Kidney epithelial cell (primary cell): ENCODE measurements at places on chromosomes 2 and 18.
A peak's percentile ranks its signal among the peaks of the same experiment; 100 is the strongest.

DNA sequence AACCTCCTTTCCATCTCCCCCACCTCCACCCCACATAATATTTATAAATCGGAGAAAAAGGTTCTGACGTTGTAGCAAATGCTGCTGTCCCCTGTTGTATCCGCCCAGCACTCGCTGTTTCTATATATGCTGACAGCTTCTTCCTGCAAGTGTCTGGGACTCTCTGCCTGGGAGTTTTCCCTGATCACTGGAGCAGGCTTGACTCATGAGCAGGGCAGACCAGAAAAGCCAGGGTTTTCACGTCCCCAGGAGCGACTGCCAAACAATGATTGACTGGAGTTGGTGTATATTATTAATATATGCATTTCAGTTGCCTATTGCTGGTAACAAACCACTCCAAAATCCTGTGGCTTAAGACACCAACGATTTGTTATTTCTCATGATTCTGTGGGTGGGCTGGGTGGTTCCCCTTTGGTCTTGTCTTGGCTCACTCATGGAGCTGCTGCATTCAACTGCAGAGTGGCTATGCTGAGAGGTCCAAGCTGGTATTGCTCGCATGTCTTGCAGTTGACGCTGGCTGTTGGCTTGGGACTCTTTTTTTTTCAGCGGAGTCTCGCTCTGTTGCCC lies 21.2 kb upstream of the ASXL2 start:
- no peak for DNase-seq

GRCh38 chr18:75125382-75126331 lies 83.3 kb downstream of the PTGR3 start:
- no peak for DNase-seq

- peak; percentile 12 for DNase-seq
These were observed 17.8 kb upstream of the TMEM131 start for GRCh38 chr2:98013407-98014042.

- no peak for DNase-seq
These were observed 750.5 kb downstream of the LRP1B start for GRCh38 chr2:141380008-141380979.

GRCh38 chr2:241615041-241615440 lies 21.9 kb downstream of the THAP4 start:
- DNase-seq, result no peak

DNA sequence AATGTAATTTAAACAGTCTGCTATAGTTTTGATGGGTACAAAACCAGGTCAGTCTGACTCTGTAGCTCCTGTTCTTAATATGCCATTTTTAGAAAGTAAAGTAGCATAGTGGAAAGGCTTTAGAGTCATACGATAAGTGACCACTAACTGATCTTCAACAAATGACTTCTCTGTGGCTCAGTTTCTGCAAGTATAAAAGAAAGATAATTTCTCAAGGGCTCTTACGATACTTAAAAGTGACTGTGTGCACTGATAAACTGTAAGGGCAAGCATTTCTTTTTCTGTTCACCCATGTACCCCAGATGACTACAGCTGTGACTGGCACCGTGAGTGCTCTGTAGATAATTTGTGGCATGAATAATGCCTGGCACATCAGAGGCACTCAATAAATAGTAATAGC lies 178.7 kb downstream of the LCLAT1 start:
- no peak for DNase-seq

GRCh38 chr2:46410273-46411244 lies 68.8 kb upstream of the TMEM247 start:
- no peak for DNase-seq

DNA sequence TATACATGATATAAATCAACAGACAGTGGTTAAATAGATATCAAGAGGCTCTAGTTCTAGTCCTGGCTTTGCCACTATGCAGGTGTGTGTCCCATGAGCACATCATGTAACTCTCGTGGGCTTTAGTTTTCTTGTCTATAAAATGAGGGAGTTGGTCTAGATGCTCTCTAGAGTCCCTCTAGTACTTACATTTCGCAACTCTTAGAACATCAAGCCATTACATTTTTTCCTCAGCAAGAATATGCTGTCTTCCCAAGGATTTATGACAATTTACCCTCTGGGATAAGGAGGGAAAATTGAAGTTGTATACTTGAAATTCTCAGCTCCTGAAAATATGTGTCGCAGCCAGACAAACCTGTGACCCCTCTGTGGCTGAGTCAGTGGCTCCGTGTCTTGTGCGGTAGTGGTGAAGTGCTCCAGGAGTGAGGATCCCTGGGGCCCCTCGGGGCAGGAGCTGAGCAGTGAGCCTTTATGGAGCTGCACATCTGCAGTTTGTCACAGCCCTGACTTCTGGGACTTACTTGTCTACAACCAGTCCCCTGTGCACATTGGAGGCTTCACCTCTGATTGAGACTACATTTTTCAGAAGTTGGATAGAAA lies 6.8 kb downstream of the PKP4 start:
- no peak for DNase-seq

DNA sequence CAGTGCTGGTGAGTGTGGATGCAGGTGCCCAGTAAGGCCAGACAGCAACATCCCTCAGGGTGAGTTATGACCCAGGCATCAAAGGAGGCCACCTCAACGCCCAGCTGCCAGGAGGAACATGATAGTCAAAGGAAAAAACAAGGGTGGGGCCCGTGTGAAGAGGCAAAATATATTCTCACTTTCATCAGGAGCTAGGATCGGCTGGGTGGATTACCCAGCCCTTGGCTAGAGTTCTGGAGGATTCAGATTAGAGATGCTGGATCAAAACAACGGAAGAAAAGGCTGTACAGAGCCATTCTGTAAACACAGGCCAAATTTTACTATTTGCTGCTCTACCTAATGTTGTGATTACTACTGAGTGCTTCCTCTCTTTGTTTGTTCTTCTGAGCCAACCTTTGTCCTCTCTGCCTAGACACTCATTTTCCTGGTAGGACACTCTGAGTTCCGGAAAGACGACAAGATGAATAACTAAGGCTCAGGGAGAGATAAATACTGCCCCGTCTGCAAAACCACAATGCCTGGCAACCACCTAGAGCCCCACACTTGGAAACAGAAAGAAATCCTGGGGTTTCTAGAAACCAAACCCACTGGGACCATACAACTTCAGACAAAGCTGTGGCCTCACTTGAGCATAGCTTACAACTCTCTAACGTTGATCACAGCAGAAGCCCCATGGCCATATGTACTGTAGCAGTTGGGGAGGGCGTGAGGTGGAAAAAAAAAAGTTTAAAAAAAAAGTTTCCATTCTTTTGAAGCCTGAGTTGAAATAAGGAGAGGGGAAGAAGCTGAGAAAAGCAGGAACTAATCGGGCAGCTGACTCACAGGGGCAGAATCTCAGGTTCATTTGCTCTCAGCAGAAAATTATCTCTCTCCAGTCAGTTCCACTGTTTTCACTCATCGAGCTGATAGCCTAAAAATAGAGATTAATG lies 17.8 kb upstream of the PMAIP1 start:
- DNase-seq, result no peak

- DNase-seq, result no peak
These were observed 410.4 kb downstream of the MEIS1 start for GRCh38 chr2:66845307-66845706.

DNA sequence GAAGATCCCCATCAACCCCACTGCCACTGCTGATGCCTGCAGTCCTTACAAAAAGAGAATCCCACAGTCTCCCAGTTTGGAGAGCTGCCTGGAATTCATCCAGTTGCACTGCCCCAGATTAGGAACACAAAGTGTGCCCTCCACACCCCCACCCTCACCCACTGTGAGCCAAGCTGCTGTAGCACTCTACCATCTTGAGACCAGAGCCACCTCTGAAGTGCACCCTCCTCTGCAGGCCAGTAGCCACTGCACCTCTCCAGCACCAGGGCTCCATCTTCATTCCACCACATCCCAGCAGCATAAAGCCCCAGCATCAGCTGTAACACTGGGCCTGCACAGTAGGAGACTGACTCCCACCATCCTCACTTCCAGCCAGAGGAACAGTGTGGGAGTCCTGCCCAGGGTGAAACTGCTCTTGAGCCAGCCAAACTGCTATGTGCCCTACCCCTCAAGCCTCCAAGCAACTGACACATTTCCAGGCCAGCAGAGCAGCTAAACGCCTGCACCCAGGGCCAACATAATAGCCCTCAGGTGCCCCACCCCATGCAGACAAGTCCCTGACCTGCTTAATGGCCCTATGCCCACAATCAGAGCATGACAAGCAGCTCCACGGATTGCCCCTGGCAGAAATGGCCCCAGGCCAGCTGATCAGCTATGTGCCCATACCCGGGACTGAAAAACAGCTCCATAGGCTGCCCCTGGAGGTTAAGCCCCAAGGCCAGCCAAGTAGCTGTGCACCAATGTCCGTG lies 206.0 kb downstream of the ATAD2B start:
- no peak for DNase-seq

- DNase-seq, result peak; percentile 53
These were observed 419.6 kb upstream of the POU3F3 start for GRCh38 chr2:104434318-104434792.

GRCh38 chr2:105087273-105087672 lies 49.4 kb downstream of the MRPS9 start:
- no peak for DNase-seq

DNA sequence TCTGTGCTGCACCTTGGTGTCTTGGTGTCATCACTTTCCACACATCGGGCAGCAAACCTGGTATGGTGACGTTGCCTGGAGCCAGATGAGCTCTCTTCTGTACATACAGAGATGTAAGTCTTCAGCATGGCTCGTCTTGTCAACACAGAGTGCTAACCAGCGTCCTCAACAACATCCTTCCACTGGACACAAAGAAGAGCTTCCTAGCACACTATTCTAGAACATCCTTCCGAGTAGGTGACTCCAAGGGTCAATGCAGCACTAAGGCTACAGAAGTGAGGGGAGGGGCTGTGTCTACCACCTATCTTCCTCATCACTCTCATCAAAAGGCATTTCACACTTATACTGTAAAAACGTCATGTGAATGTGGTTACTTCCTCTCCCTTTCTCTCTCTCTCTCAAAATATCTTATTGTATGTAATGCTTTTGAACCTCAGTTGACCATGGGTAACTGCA lies 108.1 kb upstream of the SLC1A4 start:
- no peak for DNase-seq

- DNase-seq, result no peak
These were observed 35.6 kb upstream of the UBE2F start for GRCh38 chr2:237931205-237931721.

DNA sequence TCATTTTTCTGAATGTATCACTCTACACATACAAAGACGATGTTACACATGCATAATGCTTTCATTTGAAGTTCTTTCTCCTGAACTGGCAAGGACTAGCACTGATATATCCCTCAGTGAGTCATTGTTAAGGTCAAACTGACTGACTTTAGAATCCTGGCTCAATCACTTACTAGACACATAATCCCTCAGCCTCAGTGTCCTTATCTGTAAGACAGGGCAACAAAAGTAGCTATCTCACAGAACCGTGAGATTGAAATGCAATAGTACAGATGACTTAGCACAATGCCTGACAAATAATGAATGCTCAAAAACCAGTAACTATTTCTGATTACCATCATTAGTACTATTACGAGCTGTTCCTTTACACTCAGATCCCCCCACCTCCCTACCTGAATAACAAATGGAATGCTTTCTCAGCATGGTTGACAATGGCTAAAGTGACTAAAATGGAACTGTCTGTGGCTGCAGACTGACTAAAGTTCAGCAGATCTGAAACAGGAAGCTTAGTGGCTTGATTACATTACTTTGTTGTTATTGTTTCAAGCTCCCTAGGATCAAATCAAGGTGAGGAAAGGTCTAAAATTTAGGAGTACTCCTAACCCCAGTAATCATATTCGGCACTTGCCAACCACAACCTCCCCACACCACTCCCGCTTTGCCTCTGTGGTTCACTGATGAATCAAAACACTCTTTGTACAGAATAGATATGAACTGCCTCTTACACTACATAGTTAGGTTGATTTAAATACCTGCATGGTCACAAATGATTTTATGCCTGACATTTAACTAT lies 35.8 kb upstream of the CACNB4 start:
- DNase-seq, result no peak

DNA sequence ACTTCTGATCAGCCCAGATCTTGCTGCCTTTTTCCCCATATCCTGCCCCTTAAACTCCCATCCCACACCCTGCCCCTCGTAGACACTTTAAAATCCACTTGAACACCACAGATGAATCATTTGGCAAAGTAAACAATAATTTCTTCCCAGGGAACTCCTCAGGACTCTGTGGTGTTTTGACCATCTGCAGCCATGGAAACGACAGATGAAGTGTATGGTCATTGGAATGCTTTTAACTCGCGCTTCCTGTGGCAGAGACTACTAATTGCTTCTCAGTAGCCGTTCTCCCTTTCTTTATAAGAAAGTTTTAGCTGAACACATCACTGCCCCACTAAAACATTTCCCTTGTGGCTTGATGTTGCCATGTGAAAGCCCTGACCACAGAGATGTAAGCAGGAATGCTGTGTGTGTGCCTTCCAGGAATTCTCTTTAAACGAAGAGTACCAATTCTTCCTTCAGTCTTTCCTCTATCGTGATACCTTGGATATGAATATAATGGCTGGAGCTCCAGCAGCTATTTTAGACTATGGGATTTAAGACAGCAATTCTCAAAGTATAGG lies 92.7 kb upstream of the PARD3B start:
- peak; percentile 99 for DNase-seq
